ENCODE measurements at places on chromosomes 6 and 20. TPM values are rescaled to one million over a fixed set of nuclear protein-coding genes. Genes with fewer than 3 reads are reported as not detected.

Gene CD164
- 73.1 TPM for total RNA-seq

Gene WFDC5
- not detected for total RNA-seq

Gene RBPJL
- total RNA-seq: not detected

Gene ABCC10
- 35.2 TPM for total RNA-seq

DNA sequence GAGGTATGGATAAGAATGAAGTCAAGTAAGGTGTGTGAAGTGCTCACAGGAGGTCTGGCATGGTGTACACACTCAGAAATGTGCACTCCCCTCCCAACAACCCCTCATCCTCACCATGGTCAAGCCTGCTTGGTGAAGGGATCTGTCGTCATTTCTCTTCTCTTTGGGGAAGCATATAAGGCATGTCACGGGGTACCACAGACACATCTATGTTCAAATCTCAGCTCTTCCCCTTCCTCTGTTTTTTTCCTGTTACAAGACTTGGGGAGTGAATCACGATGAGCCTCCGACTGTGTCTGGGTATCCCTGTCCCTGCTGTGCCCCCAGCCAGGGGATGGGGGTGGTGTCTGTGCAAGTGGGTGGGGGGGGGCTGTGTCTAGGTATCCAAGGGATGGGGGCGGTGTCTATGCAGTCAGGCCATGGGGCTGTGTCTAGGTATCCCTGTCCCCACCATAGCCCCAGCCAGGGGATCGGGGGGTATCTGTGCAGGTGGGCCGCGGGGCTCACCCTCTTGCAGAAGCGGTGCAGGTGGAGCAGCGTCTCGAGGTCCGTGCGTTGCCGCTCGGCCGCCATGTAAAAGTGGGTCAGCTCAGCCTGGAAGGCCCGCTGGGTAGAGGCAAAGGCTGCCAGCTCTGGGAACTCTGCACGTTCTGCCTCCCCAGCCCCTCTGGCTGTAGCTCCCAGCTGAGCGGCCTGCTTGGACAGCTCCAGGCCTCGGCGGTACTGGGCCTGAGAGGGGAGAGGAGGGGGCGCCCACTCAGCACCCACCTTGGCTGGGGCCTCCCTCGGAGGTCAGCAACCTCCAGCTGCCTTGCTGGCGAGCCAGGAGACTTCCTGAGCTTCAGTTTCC lies 43.6 kb downstream of the KIAA1755 start:
- H3K27me3 ChIP-seq: no peaks in the 10 kb centered on the region
- H3K4me1 ChIP-seq: peaks cover 11% of the 10 kb centered on the region
- H3K4me3 ChIP-seq: no peak overlapping the region

GRCh38 chr6:18990059-18990978 lies 603.2 kb downstream of the RNF144B start:
- H3K27me3 ChIP-seq: no peaks in the 10 kb centered on the region
- DNase-seq: peak; percentile 84
- peaks cover 8% of the 10 kb centered on the region for H3K36me3 ChIP-seq
- peak overlapping the region; percentile 94 for H3K27ac ChIP-seq
- H3K4me3 ChIP-seq: peak overlapping the region; percentile 51
